Stimulated activated CD4-positive, alpha-beta T cell treated with anti-CD3 and anti-CD28 coated beads, Interleukin-1b, Interleukin-23, amount 100 ng/mL, for 4 hours (primary cell): ENCODE measurements at places on chromosomes 6 and 20.

DNA sequence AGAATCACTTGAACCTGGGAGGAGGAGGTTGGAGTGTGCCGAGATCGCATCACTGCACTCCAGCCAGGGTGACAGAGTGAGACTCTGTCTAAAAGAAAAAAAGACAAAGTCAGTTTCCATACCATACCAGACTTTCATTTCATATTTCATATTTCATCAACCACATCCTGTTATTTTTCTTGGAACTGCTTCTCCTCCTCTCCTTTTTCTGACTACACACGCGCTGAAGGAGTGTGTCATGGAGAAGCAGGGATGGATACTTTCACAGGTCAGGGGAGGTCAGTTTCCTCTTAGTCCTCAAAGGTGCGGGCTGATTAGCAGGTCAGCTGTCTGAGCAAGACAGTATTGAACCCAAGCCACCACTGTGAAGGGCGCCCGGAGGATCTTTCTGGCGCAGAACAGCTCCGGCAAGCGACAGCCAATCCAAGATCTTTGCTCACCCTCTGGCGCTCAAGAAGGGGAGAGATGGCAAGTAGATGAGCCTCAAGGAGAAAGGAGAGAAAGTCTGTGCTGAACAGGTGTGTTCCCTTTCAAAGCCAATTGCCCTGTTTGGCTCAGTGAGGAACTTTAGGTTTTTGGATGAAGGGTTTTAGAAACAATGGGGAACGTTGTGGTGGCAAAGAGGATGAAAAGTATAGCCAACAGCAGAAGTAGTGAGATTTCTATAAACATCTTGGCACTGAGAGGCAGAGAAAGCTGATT lies 18.9 kb upstream of the SYNJ2 start:
- DNase-seq = no peak

GRCh38 chr6:157240059-157240959 lies 83.0 kb downstream of the TMEM242 start:
- no peak for DNase-seq

DNA sequence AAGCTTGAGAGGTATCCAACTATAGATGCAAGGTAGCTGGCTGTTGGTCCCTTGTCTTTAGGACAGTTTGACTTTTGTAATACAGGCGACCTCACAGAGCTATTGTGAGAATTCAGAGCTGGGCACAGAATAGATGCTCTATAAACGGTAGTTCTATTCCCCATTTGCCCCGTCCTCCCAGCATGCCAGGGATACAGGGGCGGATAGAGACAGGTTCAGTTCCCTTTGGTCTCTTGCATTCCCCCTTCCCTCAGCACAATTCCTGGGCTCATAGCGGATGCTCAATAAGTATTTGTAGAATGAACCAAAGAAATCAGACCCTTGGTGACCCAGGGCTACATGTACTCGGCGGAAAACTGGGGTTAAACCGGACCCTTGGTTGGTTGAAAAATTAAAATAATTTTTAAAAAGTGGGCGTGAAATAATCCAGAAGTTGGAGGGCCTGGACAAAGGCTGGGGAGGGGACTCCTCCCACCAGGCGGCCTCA lies 707 bp upstream of the TOP1 start:
- no peak for DNase-seq

GRCh38 chr20:2509468-2509781 lies 710 bp upstream of the ZNF343 start:
- no peak for DNase-seq
